ENCODE measurements at places on chromosomes 12 and 14.

- DNase-seq, result no peak
Observed at GRCh38 chr12:26867080-26867479, 34.1 kb upstream of the ITPR2 start.

GRCh38 chr14:82313889-82314288, 780.2 kb upstream of the SEL1L start:
- DNase-seq, result no peak

DNA sequence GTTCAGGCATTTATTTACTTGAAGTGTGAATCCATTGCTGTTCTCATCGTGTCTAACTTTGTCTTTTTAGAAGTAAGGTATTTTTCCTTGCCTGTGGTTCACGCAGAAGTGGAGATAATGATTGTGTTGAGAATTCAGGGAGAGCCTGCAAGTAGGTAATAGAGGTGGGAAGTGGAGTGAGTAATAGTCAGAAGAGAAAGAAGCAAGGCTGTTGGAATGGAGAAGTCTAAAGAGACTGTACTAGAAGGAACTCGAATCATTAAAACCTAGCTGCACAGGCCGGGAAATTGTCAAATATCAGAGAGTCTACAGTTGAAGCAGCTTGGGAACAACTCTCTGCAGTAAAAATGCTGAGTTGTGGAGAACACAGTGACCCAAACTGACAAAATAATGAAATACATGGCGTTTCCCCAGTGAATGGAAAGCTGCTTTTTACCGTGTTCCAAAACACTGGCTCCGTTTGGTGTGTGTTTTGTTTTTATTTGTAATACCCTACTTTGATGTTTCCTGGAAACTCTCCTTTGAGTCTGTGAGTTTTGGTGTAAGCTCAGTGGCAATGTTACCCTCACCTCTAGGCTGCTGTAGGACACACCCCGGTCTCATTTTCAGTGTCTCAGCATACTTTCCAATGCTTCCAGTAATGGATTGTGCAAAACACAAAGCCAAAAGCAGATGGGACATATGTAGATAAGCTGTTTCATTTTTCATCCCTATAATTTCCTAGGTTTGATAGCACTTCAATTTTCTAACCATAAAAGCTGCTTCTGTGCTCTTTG, 146.6 kb downstream of the CRADD start:
- DNase-seq, result no peak

DNA sequence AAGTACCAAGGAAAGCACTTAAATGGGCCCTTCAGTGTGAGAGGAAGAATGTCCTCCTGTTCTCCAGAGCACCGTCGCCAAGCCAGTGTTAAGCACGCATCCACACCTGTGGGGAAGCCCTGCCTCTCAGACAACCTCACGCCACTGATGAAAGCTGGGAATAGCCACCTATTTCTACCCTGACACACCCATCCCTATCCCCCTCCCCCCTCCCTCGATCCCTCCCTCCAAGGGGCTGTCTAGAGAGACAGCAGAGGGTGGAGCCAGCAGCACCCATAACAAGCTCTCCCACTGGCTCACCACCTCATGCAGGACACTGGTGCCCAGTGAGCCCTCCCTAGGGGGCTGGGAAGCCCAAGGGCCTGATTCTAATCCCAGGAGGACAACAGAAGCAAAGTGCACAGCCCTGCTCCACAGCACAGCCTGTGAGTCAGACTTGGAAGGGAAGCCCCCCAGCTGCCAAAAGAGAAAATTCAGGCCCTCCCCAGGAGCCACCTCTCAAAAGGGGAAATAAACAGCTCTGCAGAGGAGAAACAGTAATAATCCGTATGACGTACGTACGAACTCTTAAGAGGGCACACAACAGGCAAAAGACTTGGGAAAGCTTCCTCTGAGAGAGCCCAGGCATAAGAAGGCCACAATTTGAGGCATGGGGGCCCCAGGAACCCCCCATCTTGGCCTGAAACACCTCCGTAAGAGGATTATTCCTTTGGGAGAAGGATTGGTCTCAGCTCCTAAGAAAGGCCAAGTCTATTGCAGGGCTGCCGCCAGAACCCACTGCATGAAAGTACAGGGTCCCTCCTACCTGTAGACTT, 7.8 kb downstream of the PITPNM2 start:
- no peak for DNase-seq

DNA sequence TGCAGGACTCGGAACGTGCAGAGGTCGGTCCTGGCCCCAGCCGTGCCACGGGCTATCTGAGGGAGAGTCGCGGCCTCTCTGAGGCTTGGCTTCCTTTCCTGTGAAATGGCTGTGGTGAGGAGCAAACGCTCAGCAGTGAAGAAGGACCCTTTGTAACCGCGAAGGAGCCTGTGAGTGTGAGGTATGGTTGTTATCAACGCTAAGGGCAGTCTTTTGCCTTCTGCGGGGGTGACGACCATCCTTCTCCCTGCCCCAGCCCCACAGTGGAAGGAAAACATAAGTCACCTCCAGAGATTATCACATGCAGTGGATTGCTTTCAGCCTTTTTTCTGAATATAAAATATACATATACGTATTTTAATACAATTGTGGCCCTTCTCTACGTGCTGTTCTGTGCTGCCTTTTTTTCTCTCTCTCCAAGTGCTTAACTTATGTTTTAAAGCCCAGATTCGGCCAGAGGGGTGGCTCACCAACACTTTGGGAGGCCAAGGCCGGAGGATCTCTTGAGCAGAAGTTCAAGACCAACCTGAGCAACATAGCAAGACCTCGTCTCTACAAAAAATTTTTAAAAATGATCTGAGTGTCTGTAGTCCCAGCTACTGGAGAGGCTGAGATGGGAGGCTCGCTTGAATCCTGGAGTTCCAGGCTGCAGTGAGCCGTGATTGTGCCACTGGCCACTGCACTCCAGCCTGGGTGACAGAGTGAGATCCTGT, 17.4 kb downstream of the TAMALIN start:
- no peak for DNase-seq

- no peak for DNase-seq
Observed at GRCh38 chr14:101808020-101808641, 46.6 kb downstream of the PPP2R5C start.

GRCh38 chr12:68038650-68039049, 49.4 kb downstream of the IFNG-AS1 start:
- no peak for DNase-seq

DNA sequence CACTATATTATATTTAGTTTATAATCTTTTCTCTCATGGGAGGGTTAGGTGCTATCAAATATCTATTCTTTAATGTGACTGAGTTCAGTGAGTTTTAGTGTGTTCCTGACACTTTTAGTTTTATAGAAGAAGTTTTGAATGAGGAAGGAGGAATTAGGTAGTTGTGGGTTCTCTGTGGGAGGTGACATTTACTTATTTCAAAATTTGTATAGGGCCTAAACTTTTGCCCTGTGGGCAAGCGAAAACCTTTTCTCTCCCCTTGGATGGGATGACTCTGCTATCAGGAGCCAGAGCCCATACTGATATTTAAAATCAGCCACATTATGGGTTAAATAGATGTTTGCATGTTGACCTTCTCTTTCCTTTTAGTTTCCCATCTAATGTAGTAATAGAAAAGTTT, 43.6 kb downstream of the SPATS2 start:
- no peak for DNase-seq

DNA sequence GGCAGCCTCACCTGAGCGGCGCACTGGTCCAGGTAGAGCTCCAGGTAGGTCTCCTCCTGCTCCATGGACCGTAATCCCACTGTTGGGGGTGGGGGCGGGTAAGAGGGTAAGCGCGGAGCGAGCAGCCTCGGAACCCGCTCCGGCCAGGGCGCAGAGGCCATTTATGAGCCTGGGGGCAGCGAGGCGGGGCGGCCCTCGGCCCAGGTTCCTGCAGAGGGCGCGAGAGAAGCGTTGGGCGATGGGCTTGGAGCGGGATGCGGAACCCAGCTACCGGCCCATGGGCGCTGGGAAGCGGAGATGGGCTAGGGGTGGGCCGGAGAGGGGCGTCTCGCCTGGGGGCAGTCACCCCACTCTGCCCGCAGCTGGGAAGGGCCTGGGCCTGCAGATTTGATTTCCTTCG, at the start of gene TBPL2:
TBPL2 (minus strand) TSS at position 232 of the 400 bp plus-strand sequence; CDS start at position 65, 167 bp downstream.
- no peak for DNase-seq

GRCh38 chr14:20989787-20990600, at the start of gene METTL17:
TSS of gene METTL17 (plus strand) at chr14:20989980. CDS start at chr14:20990003, 23 bp downstream.
- peak; percentile 68 for DNase-seq

DNA sequence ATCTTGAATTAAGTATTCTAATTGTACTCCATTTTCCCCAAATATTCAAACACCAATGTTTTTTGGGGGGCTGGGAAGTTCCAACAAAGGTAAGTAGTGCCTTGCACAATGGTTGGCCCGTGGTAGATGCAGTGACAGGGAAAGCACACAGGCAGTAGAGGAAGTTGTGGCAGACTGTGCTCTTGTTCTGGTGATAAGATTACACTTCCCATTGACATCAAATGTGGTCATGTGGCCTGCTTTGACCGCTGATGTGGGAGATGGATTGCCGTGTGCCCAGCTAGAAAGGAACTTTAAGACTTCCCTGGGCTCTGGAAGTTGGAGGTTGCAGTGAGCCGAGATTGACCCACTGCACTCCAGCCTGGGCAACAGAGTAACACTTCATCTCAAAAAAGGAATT, 223.8 kb downstream of the VRK1 start:
- DNase-seq, result no peak

DNA sequence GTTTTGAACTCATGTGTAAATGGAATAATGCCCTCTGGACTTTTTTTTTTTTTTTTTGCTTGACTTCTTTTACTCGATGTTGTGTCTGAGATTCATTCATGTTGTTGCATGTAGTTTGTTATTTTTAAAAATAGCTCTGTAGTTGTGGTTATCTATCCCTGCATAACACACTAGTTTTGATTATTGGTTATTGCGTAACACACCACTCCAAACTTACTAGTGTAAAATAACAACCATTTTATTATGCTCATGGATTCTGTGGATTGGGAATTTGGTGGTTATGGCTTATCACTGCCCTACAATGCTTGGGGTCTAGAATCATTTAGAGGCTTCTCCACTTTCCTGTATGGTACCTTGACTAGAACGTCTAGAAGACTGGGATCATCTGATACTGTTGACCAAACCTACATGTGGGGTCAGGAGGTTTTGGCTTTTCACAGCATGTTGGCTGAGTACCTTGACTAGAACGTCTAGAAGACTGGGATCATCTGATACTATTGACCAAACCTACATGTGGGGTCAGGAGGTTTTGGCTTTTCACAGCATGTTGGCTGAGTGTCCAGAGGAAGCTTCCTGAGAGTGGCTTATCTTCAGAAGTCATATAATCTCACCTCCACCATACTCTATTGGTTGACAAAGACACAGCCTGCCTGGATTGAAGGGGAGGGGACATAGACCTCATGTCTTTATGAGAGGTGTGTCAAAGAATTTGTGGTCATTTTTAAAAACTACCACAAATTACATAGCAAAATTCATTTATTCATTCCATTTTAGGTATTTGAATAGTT, 11.6 kb downstream of the VRK1 start:
- DNase-seq, result no peak

DNA sequence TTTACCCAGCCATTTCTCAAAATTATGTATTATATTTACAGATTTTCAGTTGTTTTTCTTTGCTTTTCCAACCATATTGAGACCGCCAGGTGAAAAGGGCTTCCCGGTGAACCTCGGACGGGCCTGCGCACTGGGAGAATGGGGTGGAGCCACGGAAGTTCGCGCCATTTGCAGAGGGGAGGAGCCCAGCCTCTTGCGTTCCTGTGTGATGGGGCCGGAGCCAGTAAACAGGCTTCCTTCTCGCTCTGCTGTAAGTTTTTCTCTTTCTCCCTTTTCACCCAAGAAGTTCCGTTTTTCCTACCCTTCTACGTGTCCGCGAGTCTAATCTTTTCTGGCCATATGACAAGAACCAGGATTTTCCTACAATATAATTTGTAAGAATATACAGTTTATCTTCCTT, 1108.8 kb upstream of the SEL1L start:
- DNase-seq, result no peak

DNA sequence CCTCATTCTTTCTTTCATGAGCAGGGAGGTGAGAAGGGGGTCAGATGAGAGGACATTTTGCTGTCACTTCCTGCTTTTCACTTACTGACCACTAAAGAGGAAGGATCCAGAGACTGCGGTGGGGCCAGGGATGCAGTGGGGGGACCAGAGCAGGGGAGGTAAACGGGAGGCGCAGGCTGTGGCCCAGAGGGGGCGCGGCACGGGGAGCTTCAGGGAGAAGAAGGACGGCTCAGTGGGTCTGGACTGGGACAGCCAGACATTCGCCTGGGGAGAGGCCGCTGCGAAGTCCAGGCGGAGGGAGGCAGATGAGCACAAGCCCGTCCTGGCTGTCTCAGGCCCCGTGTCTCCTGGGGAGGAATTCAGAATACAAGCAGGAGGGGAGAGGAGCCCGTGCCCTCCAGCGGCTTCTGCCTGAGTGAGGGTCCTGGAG, 41.2 kb downstream of the SLC6A12 start:
- no peak for DNase-seq

- DNase-seq, result no peak
Observed at GRCh38 chr14:23351681-23352505, 794 bp downstream of the SLC22A17 start.

DNA sequence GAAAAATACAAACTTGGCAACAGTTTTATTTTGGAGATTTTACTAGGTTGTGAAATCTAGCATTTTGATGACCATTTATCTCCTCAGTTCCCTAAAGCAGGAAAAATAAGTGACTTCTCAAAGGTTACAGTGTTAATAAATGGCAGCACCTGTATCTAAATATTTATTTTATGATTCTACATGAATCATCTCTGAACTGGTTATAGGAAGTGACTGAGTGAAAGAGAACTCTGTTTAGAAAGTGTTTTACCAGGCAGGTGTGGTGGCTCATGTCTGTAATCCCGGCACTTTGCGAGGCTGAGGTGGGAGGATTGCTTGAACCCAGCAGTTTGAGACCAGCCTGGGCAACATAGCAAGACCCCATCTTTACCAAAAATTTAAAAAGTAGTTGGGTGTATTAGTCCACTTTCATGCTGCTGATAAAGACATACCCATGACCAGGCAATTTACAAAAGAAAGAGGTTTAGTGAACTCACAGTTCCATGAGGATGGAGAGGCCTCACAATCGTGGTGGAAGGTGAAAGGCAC, 26.3 kb downstream of the MIPOL1 start:
- DNase-seq, result no peak

- DNase-seq, result no peak
Observed at GRCh38 chr14:81070511-81070910, 115.1 kb downstream of the TSHR start.

- DNase-seq, result no peak
Observed at GRCh38 chr14:72518809-72519377, 375.0 kb downstream of the DPF3 start.

- no peak for DNase-seq
Observed at GRCh38 chr14:73462815-73463214, 4.5 kb upstream of the NUMB start.

- DNase-seq, result no peak
Observed at GRCh38 chr12:27252934-27253333, 8.8 kb downstream of the STK38L start.

- no peak for DNase-seq
Observed at GRCh38 chr14:44149597-44149996, 357.5 kb downstream of the FSCB start.

DNA sequence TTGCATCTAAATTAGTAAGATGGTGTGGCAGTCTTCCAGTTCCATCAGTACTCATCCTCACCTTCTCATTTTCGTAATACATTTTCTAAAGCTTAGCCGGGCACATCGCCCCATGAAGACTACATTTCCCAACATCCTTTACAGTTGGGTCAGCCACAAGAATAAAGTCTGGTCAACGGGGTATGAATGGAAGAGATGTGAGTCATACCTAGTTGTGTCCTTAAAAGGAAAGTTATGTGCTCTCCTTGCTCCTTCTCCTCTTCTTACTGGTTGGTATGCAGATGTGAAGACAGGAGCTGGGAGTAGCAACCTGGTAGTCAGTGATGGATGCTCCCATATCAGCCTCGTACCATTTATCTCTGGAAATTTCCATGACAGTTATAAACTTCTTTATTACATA, 35.9 kb upstream of the EGLN3 start:
- no peak for DNase-seq

Measured in activated naive CD4-positive, alpha-beta T cell (primary cell).